GM04503 (cell line): ENCODE measurements at places on chromosomes 6 and 20.

DNA sequence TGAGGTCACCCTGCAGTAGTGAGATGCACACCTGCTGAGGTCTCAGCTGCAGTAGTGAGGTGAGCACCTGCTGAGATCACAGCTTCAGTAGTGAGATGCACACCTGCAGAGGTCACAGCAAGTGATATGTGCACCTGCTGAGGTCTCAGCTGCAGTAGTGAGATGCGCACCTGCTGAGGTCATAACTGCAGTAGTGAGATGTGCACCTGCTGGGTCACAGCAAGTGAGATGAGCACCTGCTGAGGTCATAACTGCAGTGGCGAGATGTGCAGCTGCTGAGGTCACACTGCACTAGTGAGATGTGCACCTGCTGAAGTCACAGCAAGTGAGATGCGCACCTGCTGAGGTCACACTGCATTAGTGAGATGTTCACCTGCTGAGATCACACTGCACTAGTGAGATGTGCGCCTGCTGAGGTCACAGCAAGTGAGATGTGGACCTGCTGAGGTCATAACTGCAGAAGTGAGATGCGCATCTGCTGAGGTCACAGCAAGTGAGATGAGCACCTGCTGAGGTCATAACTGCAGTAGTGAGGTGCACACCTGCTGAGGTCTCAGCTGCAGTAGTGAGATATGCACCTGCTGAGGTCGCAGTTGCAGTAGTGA lies 20.8 kb downstream of the ZDHHC14 start:
- DNase-seq, result no peak

DNA sequence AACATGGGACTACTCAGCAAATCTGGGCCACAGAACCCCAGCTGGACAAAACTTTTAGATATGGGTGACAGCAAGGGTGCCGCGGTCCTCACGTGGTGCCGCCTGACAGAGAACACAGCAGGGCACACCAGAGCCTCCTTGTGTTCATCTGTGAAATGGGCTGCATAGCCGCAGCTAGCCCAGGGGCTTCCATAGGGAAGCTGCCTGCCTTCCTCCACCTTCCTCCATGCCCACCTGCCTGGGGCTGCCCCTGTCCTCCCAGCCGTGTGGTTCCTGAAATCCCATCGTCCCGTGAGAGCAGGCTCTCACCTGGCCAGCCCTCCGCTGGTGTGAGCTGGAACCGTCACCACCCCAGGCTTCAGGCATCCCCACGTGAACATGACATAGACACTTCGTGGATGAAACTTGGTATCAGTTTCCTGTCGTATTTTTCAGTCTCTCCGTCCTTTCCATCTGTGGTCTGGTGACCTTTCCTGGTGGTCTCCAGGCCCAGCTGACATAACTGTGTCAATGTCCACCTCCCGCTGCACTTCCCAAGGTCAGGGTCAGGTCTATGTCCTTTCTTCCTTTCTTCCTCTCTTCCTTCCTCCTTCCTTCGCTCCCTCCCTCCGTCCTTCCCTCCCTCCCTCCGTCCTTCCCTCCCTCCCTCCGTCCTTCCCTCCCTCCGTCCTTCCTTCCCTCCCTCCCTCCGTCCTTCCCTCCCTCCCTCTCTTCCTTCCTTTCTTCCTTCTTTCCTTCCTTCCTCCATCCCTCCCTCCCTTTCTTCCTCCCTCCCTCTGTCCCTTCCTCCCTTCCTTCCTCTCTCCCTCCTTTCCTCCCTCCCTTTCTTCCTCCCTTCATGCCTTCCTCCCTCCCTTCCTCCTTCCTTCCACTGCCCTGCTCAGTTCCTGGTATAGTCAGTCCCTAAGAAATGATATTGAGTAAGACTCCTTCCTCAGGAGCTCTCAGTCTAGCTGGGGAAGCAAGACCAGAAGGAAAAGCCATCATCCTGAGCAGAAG lies 78.8 kb downstream of the GRM4 start:
- no peak for DNase-seq

- DNase-seq, result no peak
Observed at GRCh38 chr6:33923857-33924514, 120.2 kb upstream of the MLN start.

- DNase-seq, result no peak
Observed at GRCh38 chr20:20743511-20744169, 31.2 kb upstream of the RALGAPA2 start.

DNA sequence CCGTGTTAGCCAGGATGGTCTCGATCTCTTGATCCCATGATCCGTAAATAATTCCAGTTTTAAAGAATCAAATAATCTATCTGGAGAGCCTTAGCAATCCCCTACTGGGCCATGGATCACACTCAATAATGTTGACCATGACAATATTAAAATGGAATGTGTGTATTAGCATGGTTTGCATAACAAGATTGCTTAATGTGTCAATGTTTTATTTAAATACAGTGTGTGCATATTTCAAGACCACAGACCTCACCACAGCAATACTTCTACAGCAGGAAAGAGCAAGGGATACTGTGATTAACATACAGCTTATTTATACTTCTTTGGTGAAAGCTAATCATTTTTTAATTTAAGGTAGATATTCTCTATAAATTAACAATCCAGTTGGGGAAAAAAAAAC lies 470.4 kb downstream of the TFAP2B start:
- DNase-seq, result no peak

DNA sequence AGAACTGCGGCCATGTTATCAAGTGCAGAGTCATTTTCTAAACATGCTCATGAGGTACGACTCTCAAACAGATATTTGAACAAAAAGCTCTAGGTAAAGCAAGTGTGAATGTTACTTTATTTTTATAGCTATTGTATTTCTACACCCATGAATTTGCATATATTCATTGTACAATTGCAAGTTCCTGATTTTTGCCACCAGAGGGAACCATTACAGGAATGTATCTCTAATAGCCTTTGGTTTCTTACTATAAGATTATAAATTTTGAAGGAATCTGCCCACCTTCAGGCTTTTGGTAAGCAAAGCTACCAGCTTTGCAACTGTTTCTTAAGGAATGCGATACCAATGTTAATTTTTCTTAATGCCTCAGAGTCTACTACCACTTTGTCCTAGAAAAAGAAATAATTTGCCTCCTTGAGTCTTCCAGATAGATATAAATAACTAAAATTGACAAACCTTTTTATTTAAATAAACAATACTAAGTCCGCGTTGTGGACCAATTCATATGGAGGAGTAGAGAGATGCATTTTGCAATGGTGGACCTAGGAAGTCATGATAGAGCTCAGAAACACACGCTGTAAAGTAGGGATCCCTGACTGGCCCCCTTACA lies 125.4 kb upstream of the SAMD5 start:
- DNase-seq, result peak; percentile 10

DNA sequence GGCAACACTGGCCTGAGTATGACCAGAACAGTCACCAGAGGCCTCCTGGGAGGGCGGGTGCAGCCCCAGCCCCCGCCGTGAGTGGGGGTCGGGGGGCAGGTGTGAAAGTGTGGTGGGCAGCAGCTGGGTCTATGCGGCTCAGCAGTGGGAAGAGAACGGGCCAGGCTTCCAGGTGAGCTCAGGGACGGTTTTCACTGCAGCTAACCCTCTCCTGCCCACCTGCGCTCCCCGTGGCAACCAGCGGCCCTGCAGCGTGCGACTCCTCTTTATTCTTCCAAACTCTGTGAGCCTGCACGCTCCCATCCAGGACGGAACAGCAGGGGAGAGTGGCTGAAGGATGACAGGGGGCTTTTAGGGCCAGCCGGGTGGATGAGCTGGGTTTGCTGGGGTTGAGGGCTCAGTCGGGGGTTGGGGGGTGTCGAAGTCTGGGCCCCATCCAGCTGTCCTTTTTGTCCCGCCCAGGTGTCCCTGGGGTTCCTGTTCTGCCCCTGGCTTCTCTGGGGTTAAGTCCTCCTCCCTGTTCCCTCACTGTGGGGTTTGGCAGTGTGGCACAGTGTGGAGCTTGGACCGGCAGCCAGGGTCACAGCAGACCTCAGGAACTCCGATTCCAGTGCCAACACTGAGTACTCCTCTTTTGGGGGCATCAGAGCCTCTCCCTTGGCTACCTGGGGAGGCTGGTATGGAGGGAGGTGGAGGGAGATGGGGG lies 859 bp upstream of the BIRC7 start:
- no peak for DNase-seq

DNA sequence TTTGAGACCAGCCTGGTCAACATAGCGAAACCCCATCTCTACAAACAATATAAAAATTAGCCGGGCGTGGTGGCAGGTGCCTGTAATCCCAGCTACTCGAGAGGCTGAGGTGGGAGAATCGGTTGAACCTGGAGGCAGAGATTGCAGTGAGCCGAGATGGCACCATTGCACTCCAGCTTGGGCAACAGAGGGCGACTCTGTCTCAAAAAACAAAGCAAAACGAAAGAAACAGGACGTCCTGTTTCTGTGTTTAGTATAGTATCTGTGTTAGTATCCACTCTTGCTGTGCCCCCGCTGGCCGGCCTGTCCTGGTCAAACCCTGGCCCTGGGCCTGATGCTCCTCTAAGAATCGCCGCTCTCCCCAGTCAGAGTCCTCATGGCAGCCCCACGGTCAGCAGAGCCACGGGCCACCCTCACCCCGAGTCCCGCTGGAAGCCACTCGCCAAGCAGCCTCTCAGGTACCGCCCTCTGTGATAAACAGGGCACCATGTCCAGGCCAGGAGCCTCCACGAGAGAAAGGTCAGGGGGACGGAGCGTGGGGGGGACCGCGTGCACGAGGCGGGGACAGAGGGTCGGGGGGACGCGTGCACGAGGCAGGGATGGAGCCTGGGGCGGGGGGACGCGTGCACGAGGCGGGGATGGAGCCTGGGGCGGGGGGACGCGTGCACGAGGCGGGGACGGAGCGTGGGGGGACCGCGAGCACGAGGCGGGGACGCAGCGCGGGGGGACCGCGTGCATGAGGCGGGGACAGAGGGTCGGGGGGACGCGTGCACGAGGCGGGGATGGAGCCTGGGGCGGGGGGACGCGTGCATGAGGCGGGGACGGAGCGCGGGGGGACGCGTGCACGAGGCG lies 384.5 kb downstream of the SMOC2 start:
- no peak for DNase-seq

GRCh38 chr6:138999949-139000725 lies 12.1 kb upstream of the REPS1 start:
- DNase-seq, result no peak

- no peak for DNase-seq
Observed at GRCh38 chr6:159623156-159623555, 69.9 kb downstream of the SOD2 start.

DNA sequence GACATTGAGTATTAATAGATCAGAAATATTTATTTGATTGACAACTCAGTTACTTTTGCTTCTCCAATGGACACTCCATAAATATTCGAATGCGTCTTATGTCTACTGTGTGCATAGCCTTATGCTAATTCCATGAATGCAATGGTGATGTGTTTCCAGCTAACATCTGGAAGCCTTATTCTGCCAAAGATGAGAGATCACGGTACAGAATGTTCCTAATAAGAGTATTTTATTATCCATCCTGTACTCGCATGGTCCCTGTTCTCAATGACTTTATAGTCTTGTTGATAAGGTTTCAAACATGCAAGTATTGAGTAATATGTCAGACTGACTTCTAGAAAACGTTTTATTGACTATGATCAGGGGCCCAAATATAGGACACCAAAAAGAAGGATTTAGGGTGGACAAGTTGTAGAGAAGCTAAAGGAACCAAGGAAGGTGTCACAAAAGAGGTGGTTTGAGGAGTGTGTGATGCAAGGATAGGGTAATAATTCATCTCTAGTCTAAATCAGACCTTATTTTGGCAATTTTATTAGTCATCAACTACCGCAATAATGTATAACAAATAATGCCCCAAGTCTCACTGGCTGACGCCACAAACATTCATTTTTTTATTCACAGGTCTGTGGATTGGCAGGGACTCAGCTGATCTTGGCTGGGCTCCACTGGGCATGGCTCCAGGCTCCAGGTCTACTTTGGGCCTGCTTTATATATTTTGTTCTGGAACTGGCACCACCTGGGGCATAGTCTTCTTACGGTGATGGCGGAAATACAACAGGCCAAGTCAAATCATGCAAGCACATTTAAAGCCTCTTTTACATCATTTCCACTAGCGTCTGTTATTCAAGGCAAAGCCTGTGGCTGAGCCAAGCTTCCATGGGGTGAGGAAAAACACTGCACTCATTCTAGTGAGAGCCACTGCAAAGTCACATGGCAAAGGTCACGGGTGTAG lies 24.5 kb upstream of the CD83 start:
- no peak for DNase-seq

- no peak for DNase-seq
Observed at GRCh38 chr6:41375598-41376151, 40.3 kb downstream of the NCR2 start.
